CD4-positive, alpha-beta T cell (primary cell): ENCODE measurements at places on chromosomes 3 and 15. TPM values are rescaled to one million over a fixed set of nuclear protein-coding genes. Genes with fewer than 3 reads are reported as not detected.

DNA sequence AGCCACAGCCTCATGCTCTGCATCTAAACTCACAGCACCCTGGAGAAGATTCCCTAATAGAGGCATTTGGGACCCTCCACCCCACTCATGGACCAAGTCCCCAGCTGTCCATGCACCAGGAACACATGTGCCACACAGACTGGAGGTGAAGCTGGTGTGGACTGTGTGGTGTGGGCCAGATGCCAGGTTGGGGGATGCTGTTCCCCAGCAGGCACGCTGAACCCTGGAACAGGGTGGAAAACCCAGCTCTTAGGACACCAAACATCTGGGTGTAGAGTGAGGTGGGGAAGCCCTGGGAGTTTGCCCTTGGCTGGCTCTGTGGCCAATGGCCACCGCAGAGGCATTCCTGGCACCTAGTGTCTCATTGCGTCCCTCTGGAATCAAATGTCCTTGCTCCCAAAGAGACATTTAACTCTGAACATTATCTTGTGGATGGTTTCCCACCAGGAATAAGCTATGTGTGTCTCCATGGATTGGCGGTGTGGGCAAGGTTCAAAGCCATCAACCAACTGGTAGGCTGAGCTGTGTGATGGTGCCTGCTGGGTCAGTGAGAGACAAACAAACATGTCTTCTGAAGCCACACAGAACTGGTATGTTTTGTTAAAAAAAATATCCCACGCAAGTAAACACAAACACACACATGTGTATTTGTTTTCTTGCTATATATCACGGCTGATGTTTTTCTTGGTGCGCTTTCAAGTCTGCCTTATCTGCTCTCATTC lies 65.0 kb downstream of the EXOG start:
- DNase-seq, result no peak
- H3K4me3 ChIP-seq, result no peak overlapping the region
- no peaks in the 10 kb centered on the region for H3K4me1 ChIP-seq
- no peaks in the 10 kb centered on the region for H3K36me3 ChIP-seq
- no peak overlapping the region for H3K27ac ChIP-seq

DNA sequence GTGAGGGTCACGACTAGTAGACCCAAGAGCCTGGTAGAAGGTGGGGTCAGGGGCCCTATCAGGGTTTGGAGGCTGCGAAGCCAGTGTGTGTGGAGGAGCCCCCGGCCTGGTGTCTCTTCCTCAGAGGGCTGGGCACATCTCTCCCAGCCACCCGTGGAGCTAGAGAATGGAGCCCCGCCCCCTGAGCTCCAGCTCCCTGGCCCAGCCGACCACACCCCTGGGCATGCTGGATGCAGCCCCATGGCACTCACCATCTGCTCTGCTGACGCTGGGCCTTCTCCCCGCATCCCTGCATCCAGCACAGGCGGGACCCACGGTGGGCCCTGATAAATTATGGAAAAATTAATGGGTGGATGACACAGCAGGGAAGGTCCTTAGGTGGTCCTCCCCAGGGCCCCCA lies 17.5 kb downstream of the ANKRD63 start:
- H3K27me3 ChIP-seq, result no peaks in the 10 kb centered on the region
- no peaks in the 10 kb centered on the region for H3K36me3 ChIP-seq
- no peak for DNase-seq

The STRA6 gene
- not detected for total RNA-seq

- H3K4me3 ChIP-seq, result no peak overlapping the region
- H3K36me3 ChIP-seq, result no peaks in the 10 kb centered on the region
Measured at GRCh38 chr3:151003029-151003767, 30.7 kb upstream of the CLRN1 start.

The AQP9 gene
- 0.31 TPM for total RNA-seq

- no peak for DNase-seq
- no peak overlapping the region for H3K27ac ChIP-seq
- H3K36me3 ChIP-seq, result peaks cover 15% of the 10 kb centered on the region
- no peak overlapping the region for H3K4me3 ChIP-seq
Measured at GRCh38 chr3:122745369-122746021, 48.1 kb downstream of the HSPBAP1 start.
